Activated T-cell treated with anti-CD3 and anti-CD28 coated beads, Interleukin-2, amount 50 U/mL, for 4 hours (primary cell): ENCODE measurements at places on chromosomes 13 and 19.

- no peak for DNase-seq
These were observed 53.3 kb downstream of the OXGR1 start for GRCh38 chr13:96940961-96941360.

GRCh38 chr13:21059641-21060337 lies 1.6 kb downstream of the LATS2 start:
- no peak for DNase-seq

DNA sequence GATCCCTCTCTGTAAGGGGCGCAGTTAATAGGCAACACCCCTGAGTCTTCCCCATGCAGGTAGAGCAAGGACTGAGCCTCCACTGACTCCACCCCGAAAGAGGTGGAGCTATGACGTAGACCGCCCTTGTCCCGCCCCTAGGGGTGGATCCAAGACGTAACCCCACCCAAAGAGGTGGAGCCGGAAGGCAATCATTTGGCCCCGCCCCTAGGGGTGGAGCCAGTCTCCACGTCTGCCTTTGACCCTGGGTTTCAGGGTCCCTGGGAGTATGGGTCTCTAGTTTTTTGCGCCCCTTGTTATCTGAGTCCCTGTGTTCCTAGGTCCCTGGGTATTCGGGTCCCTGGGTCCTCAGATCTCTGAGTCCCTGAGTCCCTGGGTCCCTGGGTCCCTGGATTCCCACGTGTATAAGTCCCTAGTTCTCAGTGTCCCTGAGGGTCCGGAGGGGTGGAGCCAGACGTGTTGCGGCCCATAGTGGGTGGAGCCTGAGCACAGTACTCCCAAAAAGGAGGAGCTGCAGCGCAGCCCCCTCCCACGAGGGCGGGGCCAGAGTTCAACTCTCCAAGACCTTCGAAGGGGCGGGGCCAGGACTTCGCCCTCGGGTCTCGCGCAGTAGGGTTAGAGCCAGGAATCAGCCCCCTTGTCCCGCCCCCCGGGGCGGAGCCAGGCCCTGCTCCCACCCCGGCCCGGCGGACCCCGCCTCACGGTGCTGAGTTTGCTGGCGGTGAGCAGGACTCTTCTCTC lies 5.3 kb downstream of the DENND1C start:
- peak; percentile 48 for DNase-seq

DNA sequence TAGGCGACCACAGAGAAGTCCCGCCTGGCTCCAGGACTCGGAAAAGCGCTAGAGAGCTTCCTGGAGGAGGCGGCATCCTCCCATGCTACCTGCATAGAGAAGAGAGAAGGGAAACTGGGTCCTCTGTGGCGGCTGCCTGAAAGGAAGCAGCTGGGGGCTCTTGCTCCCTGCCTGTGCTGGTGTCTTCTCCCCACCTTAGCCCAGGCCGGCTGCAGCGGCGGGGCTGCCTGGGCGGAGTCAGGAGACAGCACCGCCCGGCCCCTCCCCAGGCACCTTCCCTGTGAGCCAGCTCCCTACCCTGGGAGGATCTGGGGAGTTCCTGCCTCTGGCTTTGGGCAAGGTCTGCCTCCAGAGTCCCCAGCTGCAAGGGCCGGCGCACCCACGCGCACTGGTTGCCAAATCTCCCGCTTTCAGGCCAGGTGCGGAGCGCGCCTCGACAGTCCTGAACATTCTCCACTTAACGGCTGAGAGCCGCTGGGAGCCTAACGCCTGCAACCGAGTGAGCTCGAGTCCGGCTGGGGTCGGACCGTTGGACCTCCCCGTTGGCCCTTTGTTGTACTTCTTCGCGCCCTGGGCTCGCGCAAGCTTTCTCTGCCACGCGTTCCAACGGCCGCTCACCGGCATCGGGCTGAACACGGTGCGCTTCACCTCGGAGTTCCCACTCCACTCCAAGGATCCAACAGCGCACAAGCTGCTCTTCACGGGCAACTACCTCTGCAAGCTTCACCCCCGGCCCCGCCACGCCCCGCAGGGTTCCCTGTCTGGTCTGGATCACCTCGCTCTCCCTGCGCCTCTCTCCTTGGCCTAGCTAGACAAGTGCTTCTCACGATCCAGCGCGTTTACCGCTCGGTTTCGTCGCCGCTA lies 21.8 kb upstream of the ZNF30 start:
- no peak for DNase-seq

DNA sequence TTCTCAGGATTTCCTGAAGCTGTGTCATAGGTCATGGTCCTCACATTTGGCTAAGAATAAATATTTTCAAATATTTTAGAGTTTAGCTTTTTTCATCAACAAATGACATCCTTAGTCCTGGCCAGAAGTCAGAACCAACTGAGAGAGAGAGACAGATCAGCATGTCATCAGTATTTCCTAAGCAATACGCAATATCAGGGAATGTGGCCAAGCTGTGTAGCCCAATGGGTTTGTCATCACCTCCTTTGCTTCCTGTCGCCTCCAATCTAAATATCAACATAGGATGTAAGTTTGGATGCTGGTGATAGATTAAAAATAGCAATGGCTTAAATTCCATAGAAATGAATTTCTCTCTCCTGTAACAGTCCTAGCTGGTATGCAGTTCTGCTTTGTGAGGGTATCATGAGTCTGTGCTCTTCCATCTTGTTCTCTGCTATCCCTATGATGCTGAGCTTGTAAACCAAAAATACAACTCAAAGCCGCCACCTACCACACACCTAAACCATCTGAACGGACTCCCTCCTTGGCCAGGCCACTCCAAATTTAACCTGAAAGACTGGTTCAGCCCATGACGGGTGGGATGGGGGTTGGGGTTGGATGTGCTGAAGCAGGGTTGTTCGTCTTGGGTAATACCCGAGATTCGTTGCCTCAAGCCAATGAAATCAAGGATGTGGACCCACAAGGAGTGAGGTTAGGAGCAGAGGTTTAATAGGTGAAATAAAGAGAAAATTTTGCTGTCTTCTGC lies 10.0 kb upstream of the IGSF23 start:
- DNase-seq: no peak

- no peak for DNase-seq
These were observed 79.8 kb downstream of the CHST8 start for GRCh38 chr19:33701565-33701964.

DNA sequence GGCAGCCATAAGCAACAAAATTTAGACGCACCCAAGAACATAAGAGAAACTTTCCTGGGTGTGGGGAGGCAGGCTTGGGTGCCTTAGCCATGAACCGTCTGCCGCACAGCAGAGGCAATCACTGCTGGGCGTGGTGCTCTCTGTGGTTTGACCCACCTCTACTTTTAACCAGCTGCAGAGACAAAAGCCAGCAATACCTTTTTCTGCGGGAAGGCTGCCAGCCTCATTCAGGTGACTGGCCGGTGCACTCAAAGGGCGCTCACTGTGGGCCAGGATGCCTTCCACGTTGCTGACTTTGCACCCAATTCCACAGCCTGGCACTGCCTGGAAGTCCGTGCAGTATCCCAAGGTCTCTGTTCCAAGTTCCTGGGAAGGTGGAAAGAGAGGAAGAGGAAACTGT lies 69.1 kb downstream of the ATP7B start:
- DNase-seq: no peak

- DNase-seq: no peak
These were observed 678 bp downstream of the ISOC2 start for GRCh38 chr19:55460670-55461258.

DNA sequence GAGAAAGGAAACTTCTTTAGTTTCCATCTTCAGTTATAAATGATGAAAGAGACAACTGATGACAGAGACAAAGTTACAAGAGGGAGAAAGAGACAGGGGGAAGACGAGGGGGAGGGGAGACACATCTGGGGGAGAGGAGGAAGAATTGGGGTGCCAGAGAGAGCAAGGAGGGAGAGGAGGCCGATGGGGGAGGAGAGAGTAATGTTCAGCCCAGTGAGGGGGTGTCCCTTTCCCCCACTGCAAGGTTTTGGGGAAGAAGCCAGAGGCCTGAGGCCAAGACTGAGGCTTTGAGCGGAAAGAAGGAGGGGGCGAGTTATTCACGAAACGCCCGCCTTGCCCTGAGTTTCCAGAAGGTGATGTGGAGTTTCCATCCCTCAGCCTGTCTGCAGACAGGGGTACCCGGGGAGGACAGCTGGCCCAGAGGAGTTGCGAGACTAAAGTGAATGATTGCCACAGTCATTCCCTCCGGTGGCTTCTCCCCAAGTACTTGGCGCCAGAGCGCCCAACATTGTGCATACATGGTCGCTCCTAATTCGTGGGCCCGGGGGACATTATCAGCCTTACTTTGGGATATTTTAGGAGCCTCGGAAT lies 558 bp upstream of the PPAN start:
- DNase-seq: peak; percentile 80

GRCh38 chr19:13597640-13598039 lies 91.4 kb upstream of the CACNA1A start:
- peak; percentile 14 for DNase-seq

- no peak for DNase-seq
These were observed 6.6 kb downstream of the C19orf25 start for GRCh38 chr19:1472231-1473084.

GRCh38 chr19:45400192-45400591 lies 4.7 kb downstream of the PPP1R13L start:
- no peak for DNase-seq

GRCh38 chr13:29546662-29547061 lies 48.8 kb downstream of the SLC7A1 start:
- no peak for DNase-seq

DNA sequence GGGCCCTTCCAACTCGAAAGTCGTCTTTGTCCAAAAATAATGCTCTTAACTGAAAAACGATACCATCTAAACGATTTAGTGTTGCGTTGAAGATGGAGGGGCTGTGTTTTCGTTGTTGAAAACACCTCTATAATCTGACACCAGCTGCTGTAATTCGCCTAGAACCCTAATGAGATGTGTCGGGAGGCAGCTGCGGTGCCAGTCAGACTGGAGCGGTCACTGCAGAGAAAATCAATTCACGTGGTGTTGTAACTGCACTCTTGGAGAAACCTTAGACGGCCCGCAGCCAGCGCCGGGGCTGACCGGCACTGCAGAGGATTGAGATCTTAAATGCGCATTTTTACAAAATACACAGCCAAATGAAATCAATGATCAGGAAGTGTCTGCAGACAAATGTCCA lies 339.1 kb downstream of the ZNF536 start:
- DNase-seq: no peak

DNA sequence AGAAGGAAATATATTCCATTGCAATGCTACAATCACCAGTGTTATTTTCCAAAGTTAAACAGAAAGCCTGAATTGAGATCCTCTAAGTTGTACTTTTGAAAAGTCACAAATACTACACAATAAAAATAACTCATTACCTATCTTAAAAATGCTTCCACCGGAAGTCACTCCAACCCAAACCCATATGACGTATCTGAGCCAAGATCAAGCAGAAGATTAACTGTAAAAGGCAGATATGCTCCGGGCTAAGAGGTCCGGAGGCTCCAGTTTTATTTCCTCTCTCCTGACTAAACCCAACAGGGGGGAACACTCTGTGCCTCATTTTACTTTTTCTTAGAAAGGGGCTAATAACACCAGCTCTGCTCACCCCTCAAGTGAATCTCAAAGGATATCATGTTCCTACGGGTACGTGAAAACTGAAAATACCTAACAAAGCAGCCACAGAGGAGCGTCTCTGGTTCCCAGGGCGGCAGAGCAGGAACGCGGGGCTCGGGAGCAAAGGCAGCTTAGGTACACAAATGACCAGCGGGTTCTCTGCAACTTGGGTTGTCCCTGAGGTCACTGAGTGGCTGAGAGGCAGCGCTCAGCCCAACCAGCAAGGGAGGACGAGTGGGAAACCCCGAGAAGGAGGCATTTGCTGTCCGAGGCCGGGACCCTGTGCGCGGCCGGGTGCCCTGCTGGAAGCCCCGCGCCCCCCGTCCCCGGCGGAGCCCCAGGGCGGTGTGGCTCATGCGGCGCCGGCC lies 750 bp downstream of the RAB20 start:
- no peak for DNase-seq

DNA sequence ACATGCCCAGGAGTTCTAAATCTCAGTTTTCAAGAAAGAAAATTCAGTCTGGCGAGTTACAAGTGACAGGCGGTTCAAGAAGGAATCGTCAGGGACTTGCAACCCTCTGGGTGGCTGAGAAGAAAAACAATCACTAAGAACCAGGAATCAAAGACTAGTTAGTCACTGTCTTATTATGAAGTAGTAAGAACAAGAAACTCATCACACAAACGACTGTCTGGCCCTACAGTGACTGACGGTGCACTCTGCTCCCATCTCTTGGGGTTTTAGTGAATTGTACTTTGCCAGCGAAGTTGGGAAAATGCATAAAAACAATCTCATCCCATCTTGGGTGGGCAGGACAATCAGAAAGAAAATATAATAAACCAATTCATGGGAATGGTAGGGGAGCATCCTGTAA lies 63.7 kb upstream of the SACS start:
- no peak for DNase-seq

GRCh38 chr13:111177081-111177711 lies 62.1 kb downstream of the ARHGEF7 start:
- DNase-seq: no peak

DNA sequence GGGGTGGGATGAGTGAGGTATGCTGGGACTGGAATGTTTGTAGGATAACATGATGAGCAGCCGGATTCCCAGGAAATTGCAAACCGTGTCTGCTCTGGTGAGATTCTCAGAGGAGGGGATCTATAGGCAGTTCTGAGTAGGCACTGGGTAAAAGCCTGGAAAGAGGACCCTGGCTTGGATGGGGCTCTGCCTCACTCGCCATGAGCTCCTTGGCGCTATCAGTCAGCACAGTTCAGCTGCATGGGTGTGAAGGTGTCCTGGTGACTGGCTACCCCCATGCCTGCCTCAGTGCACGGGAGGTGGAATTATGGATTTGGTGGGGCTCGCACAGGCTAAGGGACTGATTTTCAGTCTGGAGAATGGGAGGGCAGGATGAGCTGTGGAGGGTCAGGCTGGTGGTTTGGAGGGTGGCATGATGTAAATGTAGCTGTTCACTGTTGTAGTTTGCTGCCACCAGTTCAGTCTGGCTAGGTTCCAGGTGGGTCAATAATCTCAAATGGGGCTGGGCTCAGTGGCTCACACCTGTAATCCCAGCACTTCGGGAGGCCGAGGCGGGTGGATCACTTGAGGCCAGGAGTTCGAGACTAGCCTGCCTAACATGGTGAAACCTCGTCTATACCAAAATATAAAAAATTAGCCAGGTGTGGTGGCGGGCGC lies 9.2 kb upstream of the ZNF627 start:
- no peak for DNase-seq

GRCh38 chr13:43880214-43880855 lies 631 bp downstream of the LACC1 start:
- no peak for DNase-seq

DNA sequence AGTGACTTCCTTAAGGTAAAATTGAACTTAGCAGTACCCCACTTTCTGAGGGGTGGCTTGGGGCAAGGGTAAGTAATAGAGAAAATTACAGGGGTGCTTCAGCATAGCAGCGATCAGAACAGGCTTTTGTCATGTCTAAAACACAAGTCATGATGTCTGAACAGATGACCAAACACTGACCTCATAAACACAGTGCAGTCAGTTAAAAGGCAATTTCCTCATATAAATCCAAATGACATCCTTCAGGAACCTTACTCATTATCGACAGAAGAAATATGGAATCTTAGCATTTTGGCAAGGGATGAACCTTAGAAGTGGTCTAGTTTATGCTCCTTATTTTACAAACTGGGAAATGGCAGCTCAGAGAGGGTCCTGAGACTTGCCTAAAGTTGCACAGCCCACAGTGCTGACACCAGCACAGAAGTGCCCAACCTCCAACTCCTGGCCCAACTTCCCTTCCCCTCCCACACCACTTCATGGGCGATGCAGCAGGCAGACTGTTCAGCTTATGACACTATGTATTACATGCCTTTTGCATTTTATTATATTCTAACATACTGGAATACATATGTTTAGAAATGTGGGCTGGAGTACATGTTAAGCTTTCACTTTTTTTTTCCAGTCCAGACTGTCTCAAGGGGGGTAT lies 3.6 kb downstream of the GJA3 start:
- DNase-seq: no peak

GRCh38 chr19:43751466-43752220 lies 3.1 kb downstream of the SMG9 start:
- no peak for DNase-seq
